ENCODE measurements at places on chromosomes 12 and 14. TPM values are rescaled to one million over a fixed set of nuclear protein-coding genes. Genes with fewer than 3 reads are reported as not detected.

The DPY19L2 gene
- total RNA-seq = 14.7 TPM

The LRR1 gene
- 25.1 TPM for total RNA-seq

The LBHD2 gene
- not detected for total RNA-seq

The HOXC10 gene
- total RNA-seq = not detected
